ENCODE measurements at places on chromosomes 11 and 22. TPM values are rescaled to one million over a fixed set of nuclear protein-coding genes. Genes with fewer than 3 reads are reported as not detected.

Gene WNT11
- total RNA-seq = 4.0 TPM

GRCh38 chr11:128053981-128054931, 533.1 kb downstream of the ETS1 start:
- DNase-seq = no peak

Gene OR8A1
- total RNA-seq = not detected

- peak; percentile 52 for DNase-seq
These were observed 662.6 kb downstream of the NTM start for GRCh38 chr11:132033051-132033450.

- no peak for DNase-seq
These were observed 79.5 kb downstream of the PIWIL3 start for GRCh38 chr22:24695060-24695459.
